ENCODE measurements at places on chromosomes 12 and 14.

DNA sequence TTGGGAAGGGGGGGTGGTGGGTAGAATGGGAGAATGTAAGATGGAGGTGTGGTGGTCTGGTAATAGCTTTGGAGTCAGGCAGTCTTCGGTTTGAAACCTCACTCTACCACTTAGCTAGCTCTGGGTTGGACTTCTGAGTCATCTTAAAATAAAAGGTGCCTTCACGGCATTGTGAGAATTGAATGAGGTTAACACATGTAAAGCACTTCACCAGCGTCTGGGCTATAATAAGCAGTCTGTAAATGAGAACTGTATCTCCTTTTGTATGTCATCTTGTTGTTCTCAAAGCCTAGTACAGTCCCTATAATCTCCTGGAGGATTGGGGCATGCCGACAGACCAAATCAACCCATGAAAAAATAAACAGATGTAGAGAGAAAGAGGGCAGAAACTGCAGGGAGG lies 11.2 kb downstream of the C2CD5 start:
- DNase-seq: no peak

DNA sequence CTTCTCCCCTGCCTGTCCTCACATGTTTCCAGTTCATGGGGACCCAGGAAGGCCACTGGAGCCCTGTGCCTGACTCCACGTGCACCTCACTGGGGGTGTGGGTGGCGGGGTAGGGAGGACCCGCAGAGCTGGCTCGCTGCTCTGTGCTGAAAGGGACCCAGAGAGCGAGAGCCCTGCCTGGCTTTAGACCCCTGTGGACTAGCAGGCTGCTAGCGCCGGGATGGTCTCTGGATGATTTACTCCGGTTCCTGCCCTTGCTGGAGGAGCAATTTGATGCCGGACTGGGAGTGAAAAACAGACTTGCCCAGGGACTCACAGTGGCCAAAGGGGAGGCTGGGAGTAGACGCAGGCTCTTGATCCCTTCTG lies 49.0 kb downstream of the NTF3 start:
- DNase-seq: no peak

- DNase-seq: no peak
These were observed 78.7 kb downstream of the KSR2 start for GRCh38 chr12:117890137-117890536.

- no peak for DNase-seq
These were observed 5.5 kb upstream of the HOXC9 start for GRCh38 chr12:53994264-53995001.

DNA sequence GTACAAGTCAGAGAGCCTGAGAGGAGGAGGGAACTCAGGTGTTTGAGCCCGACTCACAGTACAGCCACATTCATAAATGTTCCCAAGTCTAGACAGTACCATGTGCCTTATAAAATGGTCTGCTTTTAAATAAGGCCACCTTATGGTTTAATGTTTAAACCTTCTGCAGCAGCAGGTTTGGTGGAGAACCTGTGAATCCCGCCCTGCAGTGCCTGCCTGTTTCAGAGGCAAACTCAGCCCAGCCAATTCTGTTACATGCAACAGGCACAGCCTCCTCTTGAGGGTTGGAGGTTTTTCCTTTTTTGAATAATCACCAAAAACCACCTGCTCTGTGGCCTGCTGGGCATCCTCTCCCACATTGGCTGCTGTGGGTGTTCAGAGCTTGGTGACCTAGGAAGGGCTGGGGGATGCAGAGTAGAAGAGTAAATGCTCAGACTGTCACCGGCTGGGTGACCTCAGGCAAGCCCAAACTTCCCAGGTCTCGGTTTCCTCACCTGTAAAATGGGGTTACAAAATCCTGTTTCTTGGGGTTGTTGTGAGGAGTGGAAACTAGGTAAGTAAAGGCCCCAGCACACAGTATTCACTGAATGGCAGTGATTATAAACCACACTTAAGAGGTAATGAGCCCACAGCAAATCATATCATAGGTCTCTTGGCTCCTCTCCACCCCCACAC lies 28.0 kb downstream of the NUAK1 start:
- no peak for DNase-seq

DNA sequence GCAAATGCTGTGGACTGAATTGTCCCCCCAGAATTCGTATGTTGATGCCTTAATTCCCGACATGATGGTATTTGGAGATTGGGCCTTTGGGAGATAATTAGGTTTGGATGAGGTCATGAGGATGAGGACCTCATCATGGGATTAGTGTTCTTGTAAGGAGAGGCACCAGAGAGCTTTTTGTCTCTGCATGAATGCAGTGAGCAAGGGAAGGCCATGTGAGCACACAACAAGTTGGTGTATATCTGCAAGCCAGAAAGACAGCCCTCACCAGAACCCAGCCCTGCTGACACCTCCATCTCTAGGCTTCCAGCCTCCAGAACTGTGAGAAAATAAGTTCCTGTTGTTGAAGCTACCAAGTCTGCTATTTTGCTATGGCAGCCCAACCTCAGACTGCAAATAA lies 51.9 kb upstream of the SMCO2 start:
- DNase-seq: no peak

DNA sequence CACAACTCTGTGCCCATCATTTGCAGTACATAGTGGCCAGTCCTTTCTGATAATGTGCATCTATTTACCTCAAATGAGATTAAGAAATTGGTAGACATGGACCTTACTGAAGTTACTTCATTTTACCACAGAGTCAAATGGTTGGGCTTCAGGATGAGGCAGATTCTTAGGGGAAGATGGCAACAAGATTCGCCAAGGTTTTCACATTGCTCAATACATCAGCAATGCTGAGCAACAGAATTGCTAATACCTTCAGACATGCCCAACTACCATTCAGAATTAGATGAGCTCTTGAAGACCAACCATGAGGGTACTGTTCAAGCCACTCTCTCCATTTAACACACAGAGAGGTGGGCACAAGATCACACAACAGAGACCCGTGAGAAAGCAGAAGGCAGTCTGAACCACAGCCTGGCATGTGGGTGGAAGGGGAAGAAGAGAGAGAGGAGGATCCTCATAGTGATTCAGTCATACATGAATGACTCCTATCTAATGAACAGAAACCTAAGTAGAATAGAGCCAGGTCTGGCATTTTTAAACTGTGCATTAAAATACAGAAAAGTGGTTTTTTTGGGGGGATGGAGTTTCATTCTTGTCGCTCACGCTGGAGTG lies 28.5 kb downstream of the CPM start:
- DNase-seq: no peak

- no peak for DNase-seq
These were observed 20.4 kb downstream of the VASH1 start for GRCh38 chr14:76781648-76782051.

DNA sequence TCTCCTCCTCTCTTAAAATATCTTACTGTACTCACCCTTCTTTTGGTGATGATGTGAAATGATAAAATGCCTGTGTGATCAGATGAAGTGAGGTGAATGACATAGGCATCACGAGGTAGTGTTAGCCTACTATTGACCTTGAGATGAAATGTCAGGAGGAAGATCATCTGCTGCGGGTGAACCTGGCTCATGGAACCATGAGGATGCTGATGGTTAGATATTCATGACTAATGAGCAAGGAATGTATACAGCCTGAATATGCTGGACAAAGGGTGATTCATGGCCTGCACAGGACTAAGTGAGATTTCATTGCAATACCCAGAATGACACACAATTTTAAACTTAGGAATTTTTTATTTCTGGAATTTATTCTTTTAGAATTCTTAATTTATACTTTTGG lies 89.6 kb downstream of the DAAM1 start:
- DNase-seq: no peak

GRCh38 chr12:55704824-55705718 lies 2.6 kb downstream of the ITGA7 start:
- no peak for DNase-seq

DNA sequence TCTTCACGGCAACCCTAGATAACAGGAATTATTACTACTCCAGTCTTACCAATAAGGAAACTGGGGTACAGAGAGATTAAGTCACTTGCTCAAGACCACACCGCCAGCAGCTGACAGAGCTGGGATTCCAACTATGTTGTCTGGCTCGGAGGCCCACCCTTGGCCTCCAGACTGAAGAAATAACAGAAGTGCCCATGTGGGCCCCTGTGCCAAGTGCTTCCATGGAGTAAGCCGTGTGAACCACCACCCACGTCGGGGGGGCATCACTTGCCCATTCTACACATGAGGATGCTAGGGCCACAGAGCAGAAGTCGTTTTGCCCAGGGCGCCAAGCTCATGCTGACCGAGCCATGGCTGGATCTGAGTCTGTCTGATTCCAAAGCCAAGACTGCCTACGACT lies 926 bp upstream of the CMKLR1 start:
- DNase-seq: no peak

DNA sequence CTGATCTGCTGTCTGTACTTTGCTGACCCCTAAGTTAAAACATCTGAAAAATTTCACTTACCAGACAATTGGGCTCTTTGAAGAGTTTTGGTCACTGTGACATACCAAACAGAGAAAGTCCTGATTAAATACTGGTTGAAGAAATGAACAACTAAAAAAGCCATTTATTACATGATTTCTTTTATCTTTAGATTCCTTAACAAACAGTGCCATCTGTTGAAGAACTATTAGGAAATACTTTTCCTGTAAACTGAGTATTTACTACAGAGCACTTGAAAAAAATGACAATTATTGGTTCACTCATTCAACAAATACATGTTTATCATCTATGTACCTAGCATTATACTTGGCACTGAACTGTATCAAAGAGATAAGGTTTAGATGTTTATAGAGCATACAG lies 6.5 kb upstream of the WASHC4 start:
- DNase-seq: no peak

GRCh38 chr12:132036063-132036683 lies 86.4 kb downstream of the EP400 start:
- DNase-seq: no peak

DNA sequence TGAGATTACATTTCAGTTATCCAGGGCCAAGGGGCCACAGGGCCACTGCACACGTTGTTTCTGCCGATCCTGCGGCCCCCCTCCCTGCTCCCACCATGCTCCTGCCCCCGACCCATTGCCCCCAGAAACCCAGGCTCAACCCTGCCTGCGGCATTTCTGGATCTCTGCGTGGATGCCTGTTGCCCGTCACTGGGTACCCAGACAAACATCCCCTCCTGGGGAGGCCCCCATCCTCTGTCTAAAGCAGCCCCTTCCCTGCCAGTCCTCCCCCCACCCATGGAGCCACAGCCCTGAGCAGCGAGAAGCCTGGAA lies 326.4 kb upstream of the SFSWAP start:
- no peak for DNase-seq

DNA sequence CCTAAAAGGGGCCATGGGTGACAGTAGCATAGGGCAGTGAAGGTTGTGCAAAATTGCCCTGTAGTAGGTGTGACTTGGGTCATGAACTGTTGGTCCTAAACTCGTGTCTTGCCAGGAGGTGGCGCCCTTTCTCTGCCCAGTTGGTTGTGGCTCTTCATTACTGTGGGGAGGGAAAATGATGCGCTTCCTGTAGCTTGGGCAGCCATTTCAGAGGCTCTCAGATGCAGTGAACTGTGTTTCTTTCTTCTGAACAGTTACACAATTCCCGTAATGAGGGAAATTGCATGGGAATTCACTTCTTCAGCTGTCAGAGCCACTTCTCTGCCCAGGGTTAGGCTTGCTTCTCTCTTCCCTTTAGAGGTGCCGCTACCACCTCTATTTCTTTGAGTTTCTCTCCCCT lies 148.1 kb upstream of the NRXN3 start:
- DNase-seq: peak; percentile 9

DNA sequence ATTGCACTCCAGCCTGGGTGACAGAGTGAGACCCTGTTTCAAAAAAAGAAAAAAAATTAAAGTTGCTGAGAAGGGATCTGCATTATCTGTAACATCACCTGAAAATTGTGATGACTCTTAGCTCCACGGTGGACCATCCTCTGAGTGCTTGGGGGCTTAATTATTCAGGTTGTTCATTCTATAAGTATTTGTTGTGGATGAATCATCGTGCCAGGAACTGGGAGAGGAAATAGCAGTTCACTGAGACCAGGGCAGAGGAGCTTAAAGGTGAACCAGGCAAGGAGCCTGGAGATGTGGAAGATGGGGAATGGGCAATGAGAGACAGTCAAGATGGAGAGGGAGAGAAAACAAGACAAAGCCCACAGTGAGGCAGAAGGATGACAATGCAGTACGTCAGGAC lies 25.5 kb upstream of the GSC start:
- DNase-seq: no peak

DNA sequence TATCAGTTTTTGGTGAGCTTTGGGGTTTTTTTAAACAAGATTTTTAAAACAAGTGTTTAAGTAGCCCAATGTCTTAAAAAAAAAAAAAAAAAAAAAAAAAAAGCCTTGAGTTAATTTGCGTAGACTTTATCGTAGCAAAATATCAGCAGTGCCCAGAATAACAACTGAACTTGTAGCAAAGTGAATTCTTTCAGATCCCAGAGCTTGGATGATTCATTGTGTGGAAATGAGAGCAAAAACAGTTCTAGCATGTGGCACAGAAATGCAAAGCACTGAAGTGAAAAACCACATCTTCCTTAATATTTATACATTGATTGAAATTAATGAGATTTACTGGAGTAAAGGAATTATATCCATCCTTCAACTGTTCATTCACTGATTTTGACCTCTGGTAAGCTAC lies 258.1 kb downstream of the EGLN3 start:
- DNase-seq: no peak

DNA sequence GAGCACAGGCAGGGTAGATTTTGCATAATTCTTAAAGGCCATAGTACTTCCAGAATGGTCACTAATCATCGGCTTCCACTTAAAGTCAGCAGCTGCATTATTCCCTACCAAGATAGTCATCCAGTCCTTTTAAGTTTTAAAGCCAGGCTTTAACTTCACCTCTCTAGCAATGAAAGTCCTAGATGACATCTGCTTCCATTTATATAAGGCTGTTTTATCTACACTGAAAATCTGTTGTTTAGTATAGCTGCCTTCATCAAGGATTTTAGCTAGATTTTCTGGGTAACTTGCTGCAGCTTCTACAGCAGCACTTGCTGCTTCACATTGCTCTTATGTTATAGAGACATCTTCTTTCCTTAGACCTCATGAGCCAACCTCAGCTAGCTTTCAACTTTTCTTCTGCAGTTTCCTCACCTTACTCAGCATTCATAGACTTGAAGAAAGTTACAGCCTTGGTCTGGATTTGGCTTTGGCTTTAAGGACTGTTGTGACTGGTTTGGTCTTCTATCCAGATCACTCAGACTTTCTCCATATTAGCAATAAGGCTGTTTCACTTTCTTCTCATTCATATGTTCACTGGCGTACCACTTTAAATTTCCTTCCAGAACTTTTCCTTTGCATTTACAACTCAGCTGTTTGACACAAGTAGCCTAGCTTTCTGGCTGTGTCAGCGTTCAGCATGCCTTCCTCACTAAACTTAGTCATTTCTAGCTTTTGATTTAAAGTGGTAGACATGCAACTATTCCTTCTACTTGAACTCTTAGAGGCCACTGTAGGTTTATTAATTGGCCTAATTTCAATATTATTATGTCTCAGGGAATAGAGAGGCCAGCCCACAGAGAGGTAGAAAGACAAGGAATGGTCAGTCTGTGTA lies 209.9 kb upstream of the GARIN2 start:
- no peak for DNase-seq

GRCh38 chr12:109592905-109593272 lies 19.3 kb downstream of the MVK start:
- no peak for DNase-seq

GRCh38 chr12:27868139-27868538 lies 88.1 kb upstream of the MANSC4 start:
- no peak for DNase-seq

All from NCI-H2029 treated with DMSO at 0.1 percent for 48 hours (cell line).